ENCODE measurements at places on chromosomes 11 and 22.
A peak's percentile ranks its signal among the peaks of the same experiment; 100 is the strongest.

DNA sequence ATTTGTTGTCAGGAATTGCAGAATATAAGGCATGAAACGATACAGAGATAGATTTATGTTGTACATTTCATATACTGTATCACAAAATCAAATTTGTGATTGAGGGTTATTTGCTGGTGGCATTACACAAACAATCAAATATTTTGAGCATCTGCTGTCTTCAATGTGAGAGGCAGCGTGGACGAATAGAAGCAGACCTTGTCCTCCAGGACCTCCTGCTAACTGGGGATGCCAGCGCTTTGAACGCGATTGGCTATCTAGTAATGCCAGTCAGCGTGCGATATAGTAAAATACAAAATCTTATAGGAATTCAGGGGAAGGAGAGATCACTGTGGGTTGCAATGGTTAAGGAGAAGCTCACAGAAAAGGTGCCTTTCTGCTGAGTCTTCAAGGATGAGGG is 631 bp upstream of the SNX19 start:
- DNase-seq = no peak

- no peak for DNase-seq
These were observed 595 bp downstream of the SYVN1 start for GRCh38 chr11:65133724-65134123.

DNA sequence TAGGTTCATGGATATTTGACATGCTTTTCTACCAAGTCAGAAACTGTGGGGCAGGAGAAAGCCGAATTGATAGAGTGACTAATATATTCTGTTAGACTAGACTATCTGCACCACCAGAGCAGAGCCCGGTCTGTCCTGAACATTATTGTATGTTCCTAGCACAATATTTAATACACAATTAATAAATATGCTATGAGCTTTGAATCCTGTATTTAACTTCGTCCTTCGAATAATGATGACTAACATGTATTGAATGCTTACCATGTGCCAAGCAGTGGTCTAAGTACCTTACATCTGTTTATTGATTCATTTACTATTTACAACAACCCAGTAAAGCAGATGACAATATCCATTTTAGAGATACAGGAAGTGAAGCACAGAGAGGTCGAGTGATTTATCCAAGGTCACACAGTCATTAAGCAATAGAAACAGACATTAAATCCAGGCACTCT is 44.8 kb upstream of the ANO3 start:
- DNase-seq = no peak

- no peak for DNase-seq
These were observed 137.1 kb downstream of the CTTN start for GRCh38 chr11:70535191-70535971.

DNA sequence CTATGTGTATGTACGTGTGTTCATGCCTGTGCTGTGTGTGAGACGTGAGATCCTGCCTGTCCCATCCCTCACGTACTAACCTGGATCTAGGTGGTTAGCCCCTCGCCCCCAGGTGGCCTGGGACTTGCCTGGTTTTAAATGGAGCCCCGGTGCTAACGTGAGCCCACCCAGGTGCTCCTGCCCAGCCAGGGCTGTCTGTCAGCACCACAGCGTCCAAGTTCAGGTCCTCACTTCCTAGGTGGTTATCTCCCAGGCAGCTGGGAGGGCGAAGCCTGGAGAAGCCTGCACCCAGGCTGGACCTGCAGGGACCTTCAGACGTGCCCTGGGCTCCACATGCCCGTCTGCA is 86.0 kb downstream of the KCNQ1 start:
- no peak for DNase-seq

DNA sequence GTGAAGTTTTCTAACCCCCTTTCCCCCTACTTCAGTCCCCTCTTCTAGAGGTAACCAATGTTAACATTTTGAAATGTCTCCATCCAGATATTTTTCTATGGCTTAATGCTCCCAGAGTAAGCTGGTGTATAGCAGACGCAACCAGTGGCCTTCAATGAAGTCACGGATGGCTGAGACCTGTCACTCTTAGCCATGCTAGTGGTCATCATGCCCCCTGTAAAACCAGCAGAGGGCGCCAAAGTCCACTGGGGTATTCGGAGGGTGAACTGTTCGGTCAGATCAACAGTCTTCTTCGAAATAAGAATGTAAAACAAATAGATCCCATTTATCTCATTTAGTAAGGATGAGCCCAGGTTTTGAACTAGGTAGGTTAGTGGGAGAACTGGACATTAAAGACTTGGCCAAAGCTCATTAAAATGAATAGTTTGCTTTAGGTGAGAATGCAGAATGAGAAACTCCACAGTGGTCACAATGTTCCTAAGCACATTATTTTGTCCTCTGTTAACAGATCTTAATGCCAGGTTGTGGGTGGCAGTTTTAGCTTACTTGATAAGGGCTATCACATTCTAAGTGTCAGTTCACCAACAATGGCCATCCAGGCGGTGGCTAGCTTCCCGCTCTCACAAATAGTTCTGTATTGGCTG is 8.6 kb upstream of the MMP8 start:
- DNase-seq = no peak

- no peak for DNase-seq
These were observed 35.9 kb downstream of the PIK3C2A start for GRCh38 chr11:17171916-17172315.

GRCh38 chr11:33630936-33631748 is 69.5 kb downstream of the C11orf91 start:
- no peak for DNase-seq

DNA sequence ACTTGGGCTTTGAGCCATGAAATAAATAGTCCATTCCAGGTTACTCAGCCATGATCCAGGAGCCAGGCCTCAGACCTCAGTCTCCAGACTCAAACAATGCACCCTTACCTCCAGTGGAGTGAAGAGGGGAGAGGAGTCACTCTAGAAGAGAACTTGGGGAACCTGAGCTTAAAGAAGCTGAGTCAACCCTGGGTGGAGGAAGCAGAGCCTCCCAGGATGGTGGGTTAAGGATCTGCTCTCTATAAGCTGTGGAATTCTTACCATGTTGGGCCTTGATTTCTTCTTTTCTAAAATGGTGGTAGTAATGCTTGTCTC is 113.2 kb downstream of the NECTIN1 start:
- DNase-seq = no peak

DNA sequence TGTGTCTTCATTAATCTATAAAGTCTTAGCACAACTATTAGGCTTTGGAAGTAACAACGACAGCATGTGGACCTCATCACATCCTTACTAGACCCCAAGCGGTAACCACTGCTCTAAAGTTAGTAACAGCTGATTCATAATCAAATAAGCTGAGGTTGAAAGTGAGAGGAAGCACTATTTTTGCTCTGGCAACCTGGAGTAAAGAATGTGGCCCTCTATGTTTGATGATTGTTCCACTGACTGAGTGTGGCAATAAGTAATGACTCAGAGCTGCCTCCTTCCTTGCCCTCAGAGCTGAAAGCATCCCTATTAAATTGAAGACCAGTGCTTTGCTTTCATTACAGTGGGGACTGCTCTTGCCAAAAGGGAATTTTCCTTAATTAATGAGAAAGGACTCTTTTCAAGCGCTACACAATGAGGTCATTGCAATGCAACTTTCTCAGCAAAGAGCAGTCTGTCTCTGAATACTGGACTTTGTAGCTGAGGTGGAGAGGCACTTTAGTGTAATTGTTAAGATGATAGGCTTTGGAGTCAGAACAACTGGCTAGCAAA is 906.1 kb upstream of the RAG2 start:
- DNase-seq = no peak

- DNase-seq = no peak
These were observed 405.4 kb downstream of the ETS1 start for GRCh38 chr11:128181984-128182383.

GRCh38 chr11:133366147-133366546 is 166.2 kb downstream of the OPCML start:
- no peak for DNase-seq

DNA sequence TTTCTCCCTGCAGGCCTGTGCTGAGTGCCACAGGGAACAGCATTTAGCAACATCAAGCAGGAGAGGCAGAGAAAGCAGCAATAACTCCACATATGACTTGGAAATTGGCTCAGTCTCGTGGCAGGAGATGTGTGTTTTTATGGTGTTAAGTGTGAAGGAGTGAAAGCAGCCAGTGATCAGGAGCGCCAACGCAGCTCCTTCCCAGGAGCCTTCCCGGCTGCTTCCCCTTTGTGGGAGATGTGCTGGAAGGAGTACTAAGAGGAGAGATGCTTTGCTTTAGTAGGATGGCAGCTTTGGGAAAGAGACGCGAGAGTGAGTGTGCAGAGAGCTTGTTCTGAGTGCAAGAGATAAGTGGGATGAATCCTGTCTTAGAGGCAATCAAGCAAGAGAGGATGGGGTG is 54.7 kb upstream of the KIRREL3 start:
- DNase-seq = no peak

GRCh38 chr11:2401436-2401984 is 960 bp downstream of the TSSC4 start:
- DNase-seq = no peak

- no peak for DNase-seq
These were observed 38.4 kb downstream of the NF2 start for GRCh38 chr22:29641700-29642330.

DNA sequence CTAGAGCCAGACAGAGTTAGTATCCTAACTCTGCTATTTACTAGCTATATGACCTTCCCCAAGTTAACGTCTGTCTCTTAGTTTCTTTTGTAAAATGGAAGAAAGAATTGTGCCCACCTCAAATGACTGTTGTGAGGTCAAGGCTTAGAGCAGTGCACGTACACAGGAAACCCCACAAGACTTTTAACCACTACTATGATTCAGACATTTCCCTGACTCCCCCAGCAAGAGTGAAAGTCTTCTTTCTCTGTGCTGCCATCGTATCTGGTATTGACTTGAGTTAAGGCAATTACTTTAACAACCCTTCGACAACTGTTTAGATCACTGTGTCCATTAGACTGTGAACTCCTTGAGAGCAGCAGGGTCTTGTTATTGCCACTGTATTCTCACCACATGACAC is 2.6 kb upstream of the OR52W1 start:
- DNase-seq = no peak

DNA sequence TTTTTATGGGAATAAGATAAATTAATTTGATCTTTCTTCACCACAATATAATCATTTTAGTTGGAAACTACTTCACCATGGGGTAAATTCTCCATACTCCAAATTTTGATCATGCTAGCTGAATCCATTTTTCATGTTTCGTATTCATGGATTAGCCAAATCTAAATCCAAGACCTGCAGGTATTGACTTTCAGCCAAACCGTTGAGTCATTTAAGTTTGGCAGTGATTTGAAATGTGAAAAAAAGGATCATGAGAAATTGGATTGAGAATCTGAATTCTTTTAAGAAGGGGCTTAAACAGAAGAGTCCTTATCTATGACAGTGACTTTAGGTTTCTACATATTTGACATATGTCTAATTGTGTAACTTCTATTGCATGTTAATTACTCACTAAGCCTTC is 5.3 kb downstream of the GAS2 start:
- DNase-seq = no peak

DNA sequence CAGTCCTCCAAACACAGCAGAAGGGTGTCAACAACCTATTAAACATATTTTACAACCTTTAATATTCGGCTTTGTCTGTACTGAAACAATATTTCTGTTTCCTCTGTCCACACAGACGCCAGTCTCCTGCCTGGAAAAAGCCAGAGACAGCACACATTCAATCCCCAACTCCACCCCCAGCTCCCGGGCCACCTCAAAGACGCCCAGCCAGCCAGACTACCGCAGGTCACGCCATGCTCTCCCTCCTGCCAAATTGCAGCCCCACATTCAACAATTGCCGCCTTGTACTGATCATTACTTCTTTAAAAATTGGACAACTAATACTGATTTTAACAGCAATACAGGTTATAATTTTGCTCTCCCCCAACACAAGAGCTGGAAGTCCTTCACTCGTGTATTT is 1.2 kb downstream of the SERGEF start:
- DNase-seq = no peak

- no peak for DNase-seq
These were observed 49.2 kb upstream of the CCDC34 start for GRCh38 chr11:27412192-27412691.

GRCh38 chr11:118618115-118618990 is 10.9 kb downstream of the PHLDB1 start:
- DNase-seq = no peak

DNA sequence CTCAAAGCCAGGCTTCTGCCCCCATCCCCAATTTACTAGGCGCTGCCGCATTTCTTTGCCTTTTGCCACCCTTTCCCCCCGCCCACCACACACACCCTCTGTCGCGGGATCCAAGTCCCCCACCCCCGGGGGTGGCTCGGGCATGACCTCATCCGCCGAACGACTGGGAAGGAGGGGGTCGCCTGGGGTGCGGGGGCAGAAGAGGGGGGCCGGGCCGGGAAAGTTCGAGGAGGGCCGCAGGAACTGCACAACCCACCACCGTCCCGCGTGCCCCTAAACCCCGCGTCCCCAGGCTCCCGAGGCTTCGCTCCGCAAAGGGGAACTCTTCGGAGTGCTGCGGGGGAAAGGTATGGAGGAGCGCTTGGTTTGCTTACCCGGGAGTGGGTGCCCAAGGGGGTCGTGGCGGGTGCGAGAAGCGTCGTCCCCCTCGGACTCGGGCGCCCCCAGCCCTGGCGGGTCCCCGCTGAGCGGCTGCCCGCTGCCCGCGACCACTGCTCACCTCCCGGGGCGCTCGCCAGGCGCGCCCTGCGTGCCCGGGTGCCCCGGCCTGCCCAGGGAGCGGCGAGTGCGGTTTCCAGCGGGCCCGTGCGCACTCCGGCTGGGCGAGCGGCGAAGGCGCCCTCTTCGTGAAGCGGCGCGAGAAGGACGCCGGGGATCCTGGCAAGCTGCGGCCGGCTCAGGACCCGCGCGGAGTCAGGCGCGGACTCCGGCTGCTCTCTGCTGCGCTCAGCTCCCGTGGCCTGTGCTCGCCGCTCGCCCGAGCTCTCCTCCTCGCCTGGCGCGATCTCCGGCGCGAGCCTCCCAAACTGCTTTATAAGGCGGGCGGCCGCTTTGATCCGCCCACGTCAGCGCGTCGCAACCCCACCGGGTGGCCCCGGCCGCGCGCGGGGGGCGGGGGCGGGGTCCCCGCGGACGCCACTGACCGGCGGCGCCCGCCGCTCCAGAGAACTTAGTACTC is 4.0 kb upstream of the WNT11 start:
- peak; percentile 27 for DNase-seq

GRCh38 chr22:44166498-44167276 is 14.0 kb upstream of the PARVG start:
- DNase-seq = no peak

DNA sequence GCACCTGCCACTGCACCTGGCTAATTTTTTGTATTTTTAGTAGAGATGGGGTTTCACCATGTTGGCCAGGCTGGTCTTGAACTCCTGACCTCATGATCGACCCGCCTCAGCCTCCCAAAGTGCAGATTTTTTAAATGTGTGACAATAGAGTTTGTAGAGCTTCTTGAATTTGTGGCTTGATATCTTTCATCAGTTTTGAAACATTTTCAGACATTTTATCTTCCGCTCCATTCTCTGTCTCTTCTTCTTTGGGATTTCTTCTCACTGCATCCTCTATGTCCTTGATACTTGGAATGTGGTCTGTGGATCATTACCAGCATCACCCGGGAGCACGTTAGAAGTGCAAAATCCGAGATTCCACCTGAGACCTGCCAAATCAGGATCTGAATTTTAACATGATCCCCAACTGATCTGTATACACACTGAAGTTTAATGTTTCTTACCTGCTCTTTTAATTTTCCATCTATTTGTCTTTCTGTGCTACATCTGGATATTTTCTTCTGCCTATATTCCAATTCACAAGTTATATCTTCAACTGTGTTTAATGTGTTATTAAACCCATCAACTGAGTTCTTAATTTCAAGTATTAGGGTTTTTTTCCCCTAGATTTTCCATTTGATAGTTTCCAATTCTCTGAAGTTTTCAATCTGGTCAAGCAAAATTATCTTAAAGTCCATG is 126.4 kb downstream of the CEP164 start:
- DNase-seq = no peak

- DNase-seq = no peak
These were observed 26.7 kb downstream of the FLRT1 start for GRCh38 chr11:64062185-64063039.

GRCh38 chr11:32479291-32479690 is 44.0 kb upstream of the WT1 start:
- DNase-seq = no peak

Measured in stimulated activated CD4-positive, alpha-beta T cell treated with anti-CD3 and anti-CD28 coated beads, Interleukin-4, amount 100 ng/mL, for 4 hours (primary cell).